ENCODE measurements at places on chromosomes 1 and 21. TPM values are rescaled to one million over a fixed set of nuclear protein-coding genes. Genes with fewer than 3 reads are reported as not detected.
A peak's percentile ranks its signal among the peaks of the same experiment; 100 is the strongest.

Gene AMY1C
- not detected for total RNA-seq

GRCh38 chr1:228770779-228771223, 35.5 kb downstream of the RHOU start:
- ATAC-seq, result no peak

Gene APCS
- total RNA-seq, result not detected

DNA sequence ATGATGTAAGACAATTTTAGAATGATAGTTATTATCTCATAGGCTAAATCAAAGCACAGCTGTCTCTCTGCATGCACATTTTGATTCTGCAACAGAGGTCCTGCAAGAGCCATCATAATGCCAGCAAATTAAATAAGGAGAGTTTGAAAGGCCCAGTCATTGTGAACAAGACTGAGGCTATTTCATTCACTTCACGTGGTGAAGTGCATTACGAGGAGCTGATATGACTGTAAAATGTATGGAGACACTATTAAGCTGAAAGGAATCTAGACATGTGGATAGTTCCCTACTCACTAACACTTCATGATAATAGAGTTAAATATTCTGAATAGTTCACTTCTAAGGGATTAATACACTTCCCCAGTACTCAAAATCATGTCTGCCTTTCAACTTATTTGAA, 299.0 kb downstream of the SMYD3 start:
- no peak for ATAC-seq

- no peak for ATAC-seq
These were observed 26.4 kb downstream of the HHIPL2 start for GRCh38 chr1:222521299-222522104.

GRCh38 chr21:21241391-21241790, 243.2 kb downstream of the NCAM2 start:
- no peak for ATAC-seq

DNA sequence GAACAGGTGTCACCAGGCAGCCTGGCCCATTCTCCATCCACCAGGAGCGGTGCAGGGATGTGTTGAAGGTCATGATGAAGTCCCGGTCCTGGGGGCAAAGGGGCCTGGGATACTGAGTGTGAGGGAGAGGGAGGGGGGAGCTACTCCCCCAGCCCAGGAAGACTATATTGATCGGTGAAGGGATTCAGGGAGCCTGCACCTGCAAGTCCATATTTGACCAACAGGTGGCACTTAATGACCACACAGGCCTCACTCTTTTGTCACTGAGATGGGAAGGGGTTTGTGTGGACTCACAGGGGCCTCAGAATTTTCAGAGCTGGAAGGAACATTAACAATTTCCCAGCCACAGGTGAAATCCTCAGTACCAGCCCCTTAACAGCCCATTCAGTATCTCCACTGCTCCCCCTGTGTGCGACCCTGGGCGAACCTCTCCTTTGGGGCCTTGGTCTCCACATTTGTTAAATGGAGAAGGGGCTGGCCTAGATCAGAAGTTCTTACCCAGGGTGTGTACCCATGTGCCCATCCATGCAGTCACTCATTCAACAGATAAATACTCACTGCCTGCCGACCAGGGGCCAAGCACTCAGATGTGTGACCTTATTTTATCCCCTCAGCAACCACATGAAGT, 55.6 kb downstream of the NKAIN1 start:
- ATAC-seq, result peak; percentile 29

Gene PIK3R3
- 13.6 TPM for total RNA-seq

Gene ESRRG
- total RNA-seq, result 21.8 TPM

GRCh38 chr21:44949779-44950198, 10.0 kb downstream of the SLX9 start:
- peak; percentile 85 for ATAC-seq

- ATAC-seq, result no peak
These were observed 160.9 kb downstream of the PBX1 start for GRCh38 chr1:164719676-164720439.

DNA sequence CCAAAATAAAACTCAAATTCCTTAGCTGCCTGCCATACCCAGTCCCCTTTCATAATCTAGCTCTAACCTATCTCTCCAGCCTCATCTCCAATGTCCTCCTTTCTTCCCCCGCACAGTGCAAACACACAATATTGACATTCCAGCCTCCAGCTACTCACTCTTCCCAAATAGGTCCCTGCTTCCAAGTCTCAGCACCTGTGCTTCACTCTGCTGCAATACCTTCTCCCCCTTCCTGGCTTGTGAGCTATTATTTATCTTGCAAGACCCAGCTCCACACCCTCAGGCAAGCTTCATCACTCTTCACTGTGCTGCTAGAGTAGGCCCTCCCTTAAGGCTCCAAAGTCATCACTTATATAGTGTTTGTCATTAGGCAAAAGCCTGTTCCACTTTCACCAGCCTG, 9.7 kb downstream of the PLPP3 start:
- peak; percentile 56 for ATAC-seq

DNA sequence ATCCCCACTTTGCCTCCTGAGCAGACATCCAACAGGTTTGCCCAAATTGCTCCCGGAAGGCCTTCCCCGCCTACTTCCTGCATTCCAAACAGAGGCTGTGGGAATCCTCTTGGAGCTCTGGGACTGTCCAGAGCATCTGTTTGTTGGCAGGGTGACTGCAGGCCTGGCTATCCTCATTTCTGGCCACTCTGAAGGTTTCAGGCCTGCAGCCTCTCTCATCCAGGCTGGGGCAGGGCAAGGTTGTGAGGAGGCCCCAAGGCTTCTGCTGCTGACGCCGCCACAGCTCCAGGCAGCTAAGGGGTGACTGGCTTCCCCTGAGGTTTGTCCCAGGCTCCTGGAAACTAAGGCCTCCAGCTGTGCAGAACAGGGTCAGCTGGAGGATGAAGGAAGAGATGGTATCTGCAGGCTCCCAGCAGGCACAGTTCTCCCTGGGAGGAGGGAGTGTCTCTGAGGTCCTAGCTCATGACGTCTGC, 11.3 kb downstream of the CDK18 start:
- no peak for ATAC-seq

GRCh38 chr1:72777918-72778317, 495.6 kb upstream of the NEGR1 start:
- no peak for ATAC-seq

Measured in motor neuron (in vitro differentiated cells).